ENCODE measurements at places on chromosomes 6 and 20.

DNA sequence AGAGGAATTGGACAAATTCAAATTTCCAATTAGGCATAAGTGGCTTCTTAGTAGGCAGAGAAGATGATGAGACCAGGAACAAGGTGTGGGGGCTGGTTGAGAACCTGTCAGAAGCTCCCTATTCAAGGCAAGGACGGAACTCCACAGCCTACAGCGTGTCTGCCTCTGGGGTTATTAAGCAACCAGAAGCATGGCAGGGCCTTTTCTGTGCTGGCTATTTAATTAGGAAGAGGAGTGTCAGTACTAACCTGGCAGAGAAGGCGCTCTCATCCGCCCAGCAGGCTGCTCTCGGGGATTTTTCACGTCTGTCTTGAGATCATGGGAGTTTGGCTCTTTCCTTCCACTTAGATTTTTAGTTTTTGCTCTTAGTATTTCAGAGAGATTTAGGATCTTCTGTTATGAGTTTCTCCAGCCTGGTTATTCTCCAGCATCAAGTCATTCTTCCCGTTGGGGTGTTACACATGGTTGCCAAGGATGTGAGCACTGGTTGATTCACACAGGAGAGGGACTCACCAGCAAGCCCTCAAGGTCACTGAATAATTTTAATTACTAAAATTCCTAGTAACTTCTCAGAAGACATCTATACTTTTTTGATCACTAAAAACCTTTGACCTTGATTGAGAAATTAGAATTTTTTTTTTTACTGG, 23.9 kb downstream of the ADTRP start:
- no peak for DNase-seq

- DNase-seq: no peak
Measured at GRCh38 chr6:131065112-131065823, 2.2 kb upstream of the EPB41L2 start.

DNA sequence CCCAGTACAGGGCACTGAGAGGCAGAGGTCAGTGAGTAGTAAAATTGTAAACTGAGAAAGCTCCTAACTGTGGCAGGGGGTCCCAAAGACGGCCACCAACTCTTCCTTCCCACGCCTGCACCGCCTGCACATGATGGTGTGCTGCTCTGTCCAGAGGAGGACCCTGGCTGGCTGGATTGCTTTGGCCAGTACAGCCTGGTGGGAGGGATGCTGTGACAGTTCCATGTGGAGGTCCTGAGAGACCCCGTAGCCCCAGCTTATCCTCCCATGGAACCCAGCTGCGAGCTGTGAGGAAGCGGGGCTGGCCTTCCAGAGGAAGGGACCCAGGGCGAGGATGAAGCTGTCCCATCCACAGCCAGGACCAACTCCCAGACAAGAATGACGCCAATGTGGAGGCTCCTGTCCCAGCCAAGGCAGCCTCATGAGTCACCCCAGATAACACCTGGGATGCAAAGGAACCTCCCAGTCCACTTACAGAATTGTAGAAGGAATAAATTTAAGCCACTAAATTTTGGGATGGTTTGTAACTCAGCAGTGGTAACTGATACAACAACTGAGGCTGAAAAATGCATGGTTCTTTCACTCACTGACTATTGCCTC, 2.0 kb upstream of the ACSS1 start:
- DNase-seq: no peak

DNA sequence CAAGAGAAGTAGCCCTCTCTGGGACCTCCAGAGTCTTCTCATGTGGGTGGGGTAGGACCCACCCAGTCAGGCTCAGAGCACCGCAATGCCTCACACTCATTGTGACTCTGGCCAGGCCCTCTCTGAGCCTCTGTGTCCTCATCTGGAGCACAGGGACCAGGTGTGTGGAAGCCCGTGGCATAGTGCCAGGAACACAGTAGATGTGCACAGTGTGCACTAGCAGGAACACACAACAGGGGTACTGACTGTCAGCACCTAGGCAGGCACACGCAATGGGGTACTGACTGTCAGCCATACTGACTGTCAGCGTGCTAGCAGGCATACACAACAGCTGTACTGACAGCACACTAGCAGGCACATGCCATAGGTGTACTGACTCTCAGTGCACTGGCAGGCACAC, 2.0 kb upstream of the STMN3 start:
- DNase-seq: no peak

- DNase-seq: no peak
Measured at GRCh38 chr6:128000363-128000762, 99.5 kb upstream of the THEMIS start.

- peak; percentile 43 for DNase-seq
Measured at GRCh38 chr20:64057628-64058498, 5.1 kb upstream of the TCEA2 start.
